Pulmonary artery endothelial cell (primary cell): ENCODE measurements at places on chromosomes 1 and 21.

DNA sequence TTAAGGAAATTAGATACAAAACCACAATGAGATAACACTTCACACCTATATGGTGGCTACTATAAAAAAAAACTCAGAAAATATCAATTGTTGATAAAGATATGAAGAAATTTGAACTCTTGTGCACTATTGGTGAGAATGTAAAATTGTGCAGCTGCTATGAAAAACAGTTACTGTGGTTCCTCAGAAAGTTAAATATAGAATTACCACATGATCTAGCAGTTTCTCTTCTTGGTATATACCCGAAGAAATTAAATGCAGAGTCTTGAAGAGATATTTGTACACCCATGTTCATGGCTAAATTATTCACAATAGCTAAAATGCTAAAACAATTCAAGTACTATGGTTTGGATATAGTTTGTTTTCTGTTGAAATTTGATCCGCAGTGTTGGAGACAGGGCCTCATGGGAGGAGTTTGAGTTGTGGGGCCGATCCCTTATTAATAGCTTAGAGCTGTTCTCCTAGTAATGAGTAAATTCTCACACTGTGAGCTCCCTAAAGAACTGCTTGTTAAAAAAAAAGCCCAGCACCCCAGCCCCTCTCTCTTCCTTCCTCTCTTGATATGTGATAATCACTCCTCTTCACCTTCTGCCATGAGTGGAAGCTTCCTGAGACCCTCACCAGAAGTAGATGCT is 1412.1 kb downstream of the PLA2G4A start:
- DNase-seq = no peak

GRCh38 chr1:175690298-175690697 is 53.1 kb downstream of the TNR start:
- no peak for DNase-seq

GRCh38 chr1:244778344-244778743 is 57.1 kb upstream of the COX20 start:
- peak; percentile 32 for DNase-seq

- no peak for DNase-seq
Measured at GRCh38 chr1:173635116-173635515, at the start of gene TEX50. TEX50 (plus strand) TSS chr1:173635338; CDS start chr1:173635522, 184 bp downstream.

DNA sequence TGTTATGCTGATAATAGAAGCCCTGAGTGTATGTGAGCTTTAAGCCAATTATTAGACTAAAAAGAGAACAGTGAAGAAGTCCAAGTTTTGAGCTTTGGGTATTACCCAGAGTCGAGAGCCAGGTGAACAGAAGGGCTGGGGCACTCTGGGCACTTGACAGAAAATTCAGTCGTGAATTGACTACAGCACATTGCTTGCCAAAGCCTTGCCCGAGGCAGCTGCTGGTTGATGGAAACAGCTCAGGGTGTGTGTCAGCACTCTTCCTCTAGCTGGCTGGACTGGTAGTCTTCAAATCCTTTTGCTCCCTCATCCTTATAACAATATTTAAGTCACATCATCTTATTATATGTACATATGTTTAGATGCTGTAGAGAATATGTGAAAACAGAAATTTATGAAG is 21.3 kb downstream of the PDE4B start:
- no peak for DNase-seq

- DNase-seq = no peak
Measured at GRCh38 chr1:237005674-237006073, 1.4 kb upstream of the MT1HL1 start.

DNA sequence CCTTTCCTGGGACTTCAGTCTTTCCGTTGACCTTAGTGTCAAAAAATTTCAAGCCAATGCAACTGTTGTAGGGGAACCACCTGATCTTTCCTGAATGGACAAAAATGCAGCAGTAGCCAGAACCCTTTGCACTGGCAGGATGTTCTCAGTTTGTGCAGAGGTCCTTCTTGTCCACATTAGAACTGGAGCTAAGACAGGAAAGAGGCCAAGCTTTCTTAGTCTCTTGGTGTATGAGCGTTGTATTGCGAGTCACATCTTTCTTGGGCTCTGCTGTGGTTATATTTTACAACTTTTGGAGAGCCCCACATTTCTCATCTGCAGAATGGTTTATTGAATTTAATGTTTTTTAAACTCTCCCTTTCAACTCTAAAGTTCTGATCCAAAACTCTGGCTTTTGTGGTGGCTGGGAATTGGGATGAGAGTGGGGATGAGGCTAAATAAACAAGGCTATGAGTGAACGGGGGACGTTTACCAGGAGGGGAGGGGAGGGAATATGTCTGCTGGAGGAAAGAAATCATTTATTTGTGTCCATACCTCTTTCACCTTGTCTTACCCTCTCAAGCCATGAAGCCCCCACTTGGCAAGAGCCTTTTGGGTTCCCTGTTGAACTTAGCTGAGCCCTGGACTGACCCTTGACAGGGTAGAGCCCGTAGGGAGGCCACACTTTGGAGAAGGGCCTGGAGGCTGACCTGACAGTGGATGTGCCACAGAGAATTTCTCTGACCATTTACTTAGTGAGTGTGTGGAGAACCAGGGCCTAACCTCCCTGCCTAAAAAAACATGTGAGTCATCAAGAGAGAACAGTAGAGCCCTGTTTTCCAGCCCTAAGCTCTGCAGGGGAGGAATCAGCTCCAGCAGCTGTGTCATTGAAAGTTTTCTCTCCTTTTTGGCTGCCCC is 586 bp downstream of the CHI3L2 start:
- DNase-seq = no peak

- DNase-seq = no peak
Measured at GRCh38 chr1:43908226-43908625, 25.4 kb upstream of the ARTN start.

DNA sequence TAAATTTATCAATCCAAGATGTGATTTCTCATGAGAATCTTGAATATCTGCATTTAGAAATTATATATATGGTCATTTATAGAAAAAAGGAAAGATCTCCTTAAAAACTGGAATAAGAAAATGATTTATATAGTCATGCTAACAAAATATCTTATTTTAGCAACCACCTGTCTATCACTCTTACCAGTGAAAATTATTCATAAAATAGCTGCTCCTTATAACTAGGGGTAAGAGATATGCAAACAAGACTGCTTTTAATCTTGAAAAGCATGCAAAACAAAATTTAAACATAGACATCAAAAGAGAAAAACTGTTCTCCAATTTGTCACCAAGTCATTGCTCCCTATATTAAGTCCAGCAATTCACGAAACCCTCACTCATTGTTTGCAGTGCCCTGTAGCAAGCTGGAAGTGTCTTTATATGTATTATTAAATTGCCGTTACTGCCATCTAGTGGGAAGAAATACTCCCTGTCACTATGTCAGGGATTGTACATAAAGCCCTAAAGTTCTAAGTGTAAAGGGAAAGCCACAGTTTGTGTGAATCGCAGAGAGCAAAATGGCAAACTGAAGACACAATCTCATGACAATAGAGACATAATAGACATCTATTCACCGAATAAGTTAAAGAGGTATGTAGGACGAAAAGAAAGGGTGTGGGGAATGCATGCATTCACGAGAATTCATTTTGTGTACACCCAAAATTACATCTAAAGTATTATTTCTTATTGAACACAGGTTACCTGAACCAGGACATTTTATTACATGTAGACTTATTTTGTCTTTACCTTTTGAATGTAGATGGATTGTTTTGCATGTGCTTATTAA is 600.5 kb downstream of the USP25 start:
- peak; percentile 48 for DNase-seq

DNA sequence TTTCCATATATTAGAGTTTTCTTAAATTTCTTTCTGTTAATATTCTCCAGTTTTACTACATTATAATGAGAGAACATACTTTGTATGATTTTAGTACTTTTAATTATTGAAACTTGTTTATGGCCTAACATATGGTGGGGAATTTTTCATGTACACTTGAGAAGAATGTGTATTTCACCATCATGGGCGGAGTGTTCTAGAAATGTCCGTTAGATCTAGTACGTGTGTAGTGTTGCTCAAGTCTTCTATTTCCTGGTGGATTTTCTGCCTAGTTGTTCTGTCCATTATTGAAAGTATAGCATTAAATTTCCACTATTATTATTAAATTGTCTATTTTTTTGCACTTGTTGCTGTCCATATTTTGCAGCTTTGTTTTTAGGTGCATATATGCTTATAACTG is 64.0 kb upstream of the RGS21 start:
- DNase-seq = no peak

DNA sequence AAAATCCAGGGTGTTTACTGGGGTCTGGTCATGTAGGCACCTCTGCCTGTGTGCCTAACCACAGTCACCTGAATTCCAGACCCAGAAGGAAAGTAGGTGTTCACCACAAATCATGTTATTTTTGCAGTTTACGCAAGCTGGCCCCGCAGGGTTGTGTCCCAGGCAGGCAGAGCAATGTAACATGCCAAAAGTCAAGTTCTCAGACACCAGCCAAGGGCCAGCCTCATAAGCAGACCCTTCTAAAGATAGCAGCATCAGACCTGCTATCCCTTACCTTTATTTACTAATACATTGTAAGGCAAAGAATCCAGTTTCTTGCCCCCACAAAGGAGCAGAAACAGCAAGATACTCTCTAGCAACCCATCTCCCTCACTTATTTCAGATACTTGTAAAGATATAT is 83.0 kb downstream of the GPR161 start:
- no peak for DNase-seq

- no peak for DNase-seq
Measured at GRCh38 chr1:246724731-246725095, 504 bp downstream of the SCCPDH start.

DNA sequence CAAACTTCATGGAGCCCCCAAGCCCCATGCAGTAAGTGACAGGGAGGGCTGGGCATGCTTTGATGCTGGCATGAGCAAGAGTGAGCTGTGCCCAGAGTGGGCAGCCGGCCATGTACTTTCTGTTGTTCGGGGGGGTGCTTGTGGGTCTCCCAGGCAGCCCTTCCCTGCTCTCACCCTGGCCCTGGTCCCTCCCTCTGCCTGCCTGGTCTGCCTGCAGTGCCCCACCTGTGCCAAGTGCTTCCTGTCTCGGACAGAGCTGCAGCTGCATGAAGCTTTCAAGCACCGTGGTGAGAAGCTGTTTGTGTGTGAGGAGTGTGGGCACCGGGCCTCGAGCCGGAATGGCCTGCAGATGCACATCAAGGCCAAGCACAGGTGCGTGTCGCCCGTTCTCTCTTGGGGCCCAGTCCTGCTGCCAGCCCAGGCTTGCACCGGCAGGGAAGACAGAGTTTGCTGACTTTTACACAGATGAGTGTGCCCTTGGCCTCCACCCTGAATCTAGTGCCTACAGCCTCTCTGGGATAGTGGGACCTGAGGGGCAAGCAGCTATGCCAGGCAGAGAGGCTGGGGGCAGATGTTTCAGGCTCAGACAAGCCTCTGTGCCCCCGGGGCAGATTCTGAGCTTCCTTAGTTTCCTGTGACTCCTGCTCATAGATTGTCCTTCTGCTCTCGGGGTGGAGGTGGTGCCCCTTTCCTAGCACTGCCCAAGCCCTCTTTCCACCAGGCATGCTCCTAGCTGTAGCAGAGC is 7.6 kb downstream of the ZBTB48 start:
- DNase-seq = no peak

DNA sequence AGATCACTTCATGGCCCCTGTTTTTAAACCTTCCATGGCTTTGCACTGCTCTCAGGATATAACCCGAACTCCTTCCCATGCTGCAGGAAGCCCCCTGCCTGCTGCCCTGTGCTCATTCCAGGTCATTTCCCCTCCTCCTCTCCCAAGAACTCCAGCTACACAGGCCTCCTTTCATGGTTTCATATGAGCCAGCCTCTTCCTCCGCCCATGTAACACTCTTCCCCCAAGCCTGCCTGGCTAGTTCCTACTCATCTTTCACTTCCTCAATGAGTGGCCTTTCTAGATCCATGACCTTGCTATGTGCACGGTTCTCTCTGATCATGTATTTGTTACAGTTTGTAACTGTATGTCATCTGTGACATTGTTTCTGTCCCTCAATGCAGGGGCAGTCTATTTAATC is 3.1 kb upstream of the NCF2 start:
- DNase-seq = no peak

DNA sequence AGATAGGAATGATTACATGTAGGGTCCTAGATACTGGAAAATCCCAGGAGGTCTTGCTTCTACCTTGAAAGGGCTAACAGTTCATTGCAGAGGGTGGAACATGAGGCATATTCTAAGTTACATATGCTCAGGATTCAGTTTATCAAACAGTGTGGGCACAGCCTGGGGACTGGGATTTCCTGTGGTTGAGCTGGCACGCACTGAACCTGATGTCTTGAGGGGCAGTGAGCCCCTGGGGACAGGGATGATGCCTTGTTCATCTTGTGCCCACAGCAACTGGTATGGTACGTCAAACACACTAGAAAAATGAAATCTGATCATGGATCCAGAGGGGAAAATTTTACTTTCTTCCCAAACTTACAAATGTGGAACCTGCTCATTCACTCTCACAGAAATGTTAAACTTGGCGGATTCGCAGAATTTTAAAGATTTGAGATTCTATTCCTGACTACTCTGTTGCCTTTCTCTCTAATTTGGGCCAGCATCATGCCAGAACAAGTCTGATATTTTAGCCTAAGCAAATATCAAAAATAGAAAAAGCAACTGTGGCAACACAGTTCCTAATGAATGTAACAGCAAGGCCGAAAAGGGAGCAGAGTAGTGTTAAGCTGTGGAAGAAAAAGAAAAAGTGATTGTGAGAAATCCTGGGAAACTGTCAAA is 68.2 kb upstream of the COL24A1 start:
- no peak for DNase-seq

GRCh38 chr1:29237129-29237821 is 953 bp downstream of the PTPRU start:
- DNase-seq = no peak

- no peak for DNase-seq
Measured at GRCh38 chr21:45545236-45545570, 3.0 kb upstream of the SLC19A1 start.

DNA sequence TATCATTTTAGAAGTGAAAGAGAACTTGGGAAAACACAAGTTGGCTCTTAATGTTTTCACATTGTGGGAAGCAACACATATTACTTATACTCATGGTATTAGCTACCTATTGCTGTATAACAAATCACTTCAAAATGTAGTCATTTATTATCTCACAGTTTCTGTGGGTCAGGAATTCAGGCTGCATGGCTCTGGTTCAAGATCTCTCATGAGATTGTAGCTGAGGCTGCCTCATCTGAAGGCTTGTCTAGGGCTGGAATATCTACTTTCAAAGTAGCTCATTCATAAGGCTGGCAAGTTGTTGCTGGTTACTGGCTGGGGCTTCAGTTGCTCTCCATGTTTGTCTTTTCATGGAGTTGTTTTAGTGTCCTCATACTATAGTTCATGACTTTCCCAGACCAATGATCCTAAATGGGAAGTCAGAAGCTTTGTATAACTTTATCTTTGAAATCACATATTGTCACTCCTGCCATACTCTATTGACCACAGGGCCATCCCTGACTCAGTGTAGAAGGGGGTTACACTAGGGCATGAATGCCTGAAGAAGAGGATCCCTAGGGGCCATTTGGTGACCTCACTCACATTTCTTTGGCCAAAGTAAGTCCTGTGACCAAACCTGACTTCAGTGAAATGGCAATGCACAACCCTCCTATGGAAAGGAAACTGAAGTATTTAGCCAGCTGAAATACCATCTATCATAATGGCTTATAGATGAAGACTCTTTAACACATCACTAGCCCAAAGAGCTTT is 37.9 kb upstream of the POU2F1 start:
- DNase-seq = no peak
